ENCODE measurements at places on chromosomes 5 and 9.
A peak's percentile ranks its signal among the peaks of the same experiment; 100 is the strongest.

- DNase-seq: no peak
Measured at GRCh38 chr5:163565931-163566608, 60.7 kb downstream of the MAT2B start.

GRCh38 chr5:115329475-115329874 is 33.0 kb upstream of the CCDC112 start:
- DNase-seq: no peak

DNA sequence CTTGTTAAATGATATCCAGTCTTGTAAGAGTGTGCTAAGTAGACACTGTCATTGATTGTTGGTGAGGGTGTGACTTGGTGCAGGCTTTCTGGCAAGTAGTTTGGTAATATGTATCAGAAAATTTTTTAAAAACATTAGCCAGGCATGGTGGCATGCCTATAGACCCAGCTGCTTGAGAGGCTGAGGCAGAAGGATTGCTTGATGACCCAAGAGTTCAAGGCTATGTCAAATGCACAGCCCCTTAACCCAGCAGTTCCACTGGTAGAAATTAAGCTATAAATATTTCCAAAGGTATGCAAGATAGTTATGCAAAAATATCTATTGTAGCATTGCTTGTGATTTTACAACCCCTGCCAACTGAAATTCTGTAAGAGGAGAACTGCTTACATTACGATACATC is 24.2 kb downstream of the ZBTB43 start:
- no peak for DNase-seq

DNA sequence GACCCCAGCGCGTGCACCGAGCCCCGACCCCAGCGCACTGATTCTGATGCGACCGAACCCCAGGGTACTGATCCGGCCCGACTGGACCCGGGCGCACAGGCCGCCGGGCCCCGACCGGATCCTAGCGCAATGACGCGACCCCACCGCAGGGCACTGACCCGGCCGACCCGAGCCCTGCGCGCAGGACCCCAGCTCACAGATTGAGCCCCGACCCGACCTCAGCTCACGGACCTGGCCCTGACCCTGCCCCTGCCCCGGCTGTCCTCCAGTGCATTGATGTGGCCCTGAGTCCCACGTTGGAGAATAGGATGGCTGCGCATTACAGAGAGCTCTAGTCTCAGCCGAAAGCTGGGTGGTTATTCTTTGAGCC is 438 bp downstream of the TRIP13 start:
- DNase-seq: no peak

DNA sequence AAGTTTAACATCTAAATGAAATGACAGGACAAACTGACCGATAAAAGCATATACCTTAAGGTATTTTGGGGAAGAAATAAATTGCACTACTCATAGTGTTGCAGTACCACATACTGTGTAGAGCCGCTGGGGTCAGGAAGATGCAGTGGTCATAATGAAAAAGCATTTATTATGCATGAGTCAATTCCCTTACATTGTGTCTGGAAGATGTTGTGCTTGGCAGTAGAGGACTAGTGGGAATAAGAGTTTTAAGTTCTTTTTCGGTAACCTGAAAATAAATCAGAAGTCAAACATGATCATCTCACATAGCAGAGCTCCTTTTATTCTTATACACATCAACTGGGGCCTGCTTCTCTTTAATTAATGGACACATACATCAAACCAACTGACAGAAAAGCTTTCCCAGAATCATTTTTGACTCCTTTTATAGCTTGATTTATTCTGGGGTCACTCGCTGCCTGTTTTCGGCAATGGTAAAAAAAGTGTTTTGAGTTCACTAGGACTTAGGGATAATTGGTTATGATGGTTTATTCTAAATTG is 262.5 kb upstream of the CHD1 start:
- DNase-seq: no peak

DNA sequence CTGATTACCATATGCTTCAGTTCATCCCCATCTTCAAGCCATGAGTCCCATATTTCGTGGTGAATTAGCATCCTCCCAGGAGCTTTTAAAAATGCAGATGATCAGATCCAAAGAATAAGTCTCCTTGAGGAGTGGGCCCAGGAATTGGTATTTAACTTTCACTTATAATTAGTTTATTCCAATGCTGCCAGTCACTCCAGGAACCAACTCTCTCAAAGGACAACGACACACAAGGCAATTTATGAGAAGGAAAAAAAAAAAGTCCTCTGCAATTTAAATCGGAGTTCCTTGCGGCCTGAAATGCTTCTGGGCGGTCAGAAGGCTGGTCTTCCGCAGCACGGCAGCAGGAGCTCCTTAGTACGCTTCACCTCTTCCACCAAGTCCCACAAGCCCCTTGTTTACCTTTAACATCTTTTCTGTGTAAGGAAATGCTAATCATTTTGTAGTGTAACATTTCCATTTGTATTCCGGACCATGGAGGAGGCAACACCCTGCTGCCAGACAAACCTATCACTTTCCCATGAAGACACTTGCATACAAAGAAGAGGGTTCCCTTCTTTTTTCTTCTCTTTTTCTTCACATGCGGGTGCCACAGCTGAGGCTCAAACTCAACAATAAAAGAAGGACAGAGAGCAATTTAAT is 16.3 kb upstream of the KCNV2 start:
- DNase-seq: no peak

GRCh38 chr9:115411993-115412452 is 294.1 kb upstream of the TNC start:
- peak; percentile 77 for DNase-seq

DNA sequence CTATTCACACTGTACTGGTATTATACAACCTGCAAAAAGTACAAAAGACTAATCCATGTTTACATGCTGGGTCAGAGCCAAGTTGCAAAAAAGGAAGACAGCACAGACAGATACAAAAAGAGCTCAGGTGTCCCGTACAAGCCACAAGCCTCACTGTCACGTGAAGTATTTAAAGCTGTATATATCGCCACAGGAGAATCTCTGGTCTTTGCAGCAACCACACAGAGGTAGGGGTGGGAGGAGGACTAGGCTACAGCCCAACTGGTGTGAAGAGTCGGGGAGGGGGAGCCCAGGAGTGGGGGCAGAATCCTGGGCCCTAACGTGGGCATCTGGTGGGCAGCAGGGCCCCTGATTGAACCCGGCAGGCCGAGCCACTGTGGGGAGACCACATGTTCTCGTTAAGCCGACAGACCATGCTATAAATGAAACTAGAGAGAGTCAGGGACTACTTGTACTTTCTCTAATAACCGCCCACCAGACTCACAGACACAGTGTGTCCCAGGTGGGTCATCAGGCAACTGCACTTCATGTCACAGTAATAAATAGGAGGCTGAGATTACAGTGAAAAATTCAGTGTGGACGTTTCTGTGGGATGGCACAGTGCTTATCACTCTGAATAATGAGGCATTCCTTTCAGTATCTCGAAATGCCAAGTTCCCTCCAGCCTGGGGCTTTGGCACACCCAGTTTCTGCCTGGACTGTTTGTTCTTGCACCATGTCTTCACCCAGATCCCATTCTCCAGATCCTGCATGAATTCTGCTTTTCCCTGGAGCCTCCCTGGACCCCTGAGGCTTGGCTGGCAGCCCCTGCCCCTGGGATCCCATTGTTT is 79.3 kb upstream of the SH3PXD2B start:
- DNase-seq: no peak

- DNase-seq: no peak
Measured at GRCh38 chr5:138770291-138770690, 17.1 kb downstream of the CTNNA1 start.

- DNase-seq: no peak
Measured at GRCh38 chr5:160452036-160452435, 30.4 kb downstream of the PTTG1 start.
